Tongue (tissue), 3 donors: ENCODE measurements at places on chromosomes 7 and 10.

- no peak for DNase-seq
These were observed 210.5 kb downstream of the CHCHD3 start for GRCh38 chr7:132871419-132871818.

- no peak for DNase-seq
These were observed 26.6 kb downstream of the SEMA3D start for GRCh38 chr7:85160223-85160622.

GRCh38 chr10:43843321-43844101 is 194.8 kb upstream of the ZNF32 start:
- peak; percentile 80 for DNase-seq

- peak; percentile 58 for DNase-seq
These were observed 121.6 kb upstream of the KLF6 start for GRCh38 chr10:3906511-3907111.
